ENCODE measurements at places on chromosomes 3 and 15. TPM values are rescaled to one million over a fixed set of nuclear protein-coding genes. Genes with fewer than 3 reads are reported as not detected.

DNA sequence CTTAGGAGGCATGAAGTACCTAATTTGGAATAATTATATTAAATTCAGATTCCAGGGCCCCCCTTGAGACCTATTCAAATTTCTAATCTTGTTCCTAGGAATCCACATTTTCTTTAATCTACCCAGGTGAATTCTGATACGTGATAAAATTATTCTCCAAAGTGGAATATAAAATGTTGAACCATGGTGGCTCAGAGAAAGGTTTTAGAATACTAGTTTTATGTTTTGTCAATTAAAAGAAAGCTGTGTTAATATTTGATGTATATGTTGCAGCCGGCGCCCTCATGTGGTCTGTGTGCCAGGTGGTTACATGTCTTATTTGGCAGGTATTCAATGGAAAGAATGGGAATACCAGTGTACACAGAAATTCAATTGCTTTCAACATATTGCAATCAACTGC is 321.8 kb downstream of the FEZF2 start:
- H3K4me3 ChIP-seq: no peak overlapping the region
- H3K27me3 ChIP-seq: no peaks in the 10 kb centered on the region
- H3K36me3 ChIP-seq: no peaks in the 10 kb centered on the region
- DNase-seq: peak; percentile 27
- H3K4me1 ChIP-seq: no peaks in the 10 kb centered on the region

- no peaks in the 10 kb centered on the region for H3K36me3 ChIP-seq
- H3K4me3 ChIP-seq: no peak overlapping the region
- DNase-seq: no peak
- no peak overlapping the region for H3K27ac ChIP-seq
Observed at GRCh38 chr15:81174125-81174791, 22.4 kb upstream of the IL16 start.

DNA sequence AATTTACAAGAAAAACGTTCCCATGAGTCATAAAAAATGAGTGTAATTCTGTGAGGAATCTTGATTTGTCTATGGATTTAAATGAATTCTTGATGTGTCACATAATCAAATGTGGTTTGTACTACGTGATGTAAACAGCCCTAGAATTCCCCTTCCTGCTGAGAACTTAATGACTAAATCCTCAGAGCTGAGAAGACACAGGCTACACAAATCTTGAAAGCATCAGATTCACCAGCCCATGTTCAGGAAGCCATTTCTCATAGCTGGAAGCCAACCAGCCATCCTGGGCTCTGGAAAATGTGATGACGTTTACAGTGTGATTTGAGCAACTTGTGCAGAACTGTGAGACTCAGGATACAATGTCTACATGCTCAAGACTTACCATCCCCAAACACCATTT is 193.7 kb upstream of the MME start:
- H3K4me3 ChIP-seq: no peak overlapping the region
- no peaks in the 10 kb centered on the region for H3K4me1 ChIP-seq
- no peaks in the 10 kb centered on the region for H3K27me3 ChIP-seq
- no peaks in the 10 kb centered on the region for H3K36me3 ChIP-seq
- H3K27ac ChIP-seq: peak overlapping the region; percentile 32
- peak; percentile 29 for DNase-seq

GRCh38 chr15:29270169-29270955 is 740 bp upstream of the NSMCE3 start:
- no peak for DNase-seq
- H3K4me1 ChIP-seq: peaks cover 21% of the 10 kb centered on the region
- peak overlapping the region; percentile 70 for H3K4me3 ChIP-seq
- H3K36me3 ChIP-seq: no peaks in the 10 kb centered on the region
- H3K27ac ChIP-seq: peak overlapping the region; percentile 96

DNA sequence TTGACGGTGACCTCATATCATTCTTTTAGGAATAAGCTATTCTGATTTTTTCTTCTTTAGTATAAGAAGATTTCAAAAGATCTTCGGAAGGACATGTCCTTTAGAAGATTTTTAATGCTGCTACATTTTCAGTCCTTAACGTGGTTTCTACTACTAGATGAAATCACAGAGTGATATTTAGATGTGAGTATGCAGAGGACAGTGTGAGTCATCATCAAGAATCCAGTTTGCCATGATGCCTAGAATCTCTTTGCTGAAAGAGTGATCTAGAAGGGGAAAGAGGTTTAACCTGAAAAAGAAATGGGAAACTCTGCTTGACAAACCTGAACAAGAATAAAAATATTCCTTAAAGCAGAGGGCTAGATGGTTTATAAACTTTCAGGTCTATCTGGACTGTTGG is 43.2 kb downstream of the SLC7A14 start:
- DNase-seq: no peak
- H3K27ac ChIP-seq: no peak overlapping the region

Gene C3orf38
- 27.5 TPM for total RNA-seq

Gene ERC2
- 4.7 TPM for total RNA-seq

Gene SRP14
- total RNA-seq: 219 TPM
